Activated CD8-positive, alpha-beta memory T cell treated with anti-CD3 and anti-CD28 coated beads for 4 hours (primary cell): ENCODE measurements at places on chromosomes 1 and 21.

DNA sequence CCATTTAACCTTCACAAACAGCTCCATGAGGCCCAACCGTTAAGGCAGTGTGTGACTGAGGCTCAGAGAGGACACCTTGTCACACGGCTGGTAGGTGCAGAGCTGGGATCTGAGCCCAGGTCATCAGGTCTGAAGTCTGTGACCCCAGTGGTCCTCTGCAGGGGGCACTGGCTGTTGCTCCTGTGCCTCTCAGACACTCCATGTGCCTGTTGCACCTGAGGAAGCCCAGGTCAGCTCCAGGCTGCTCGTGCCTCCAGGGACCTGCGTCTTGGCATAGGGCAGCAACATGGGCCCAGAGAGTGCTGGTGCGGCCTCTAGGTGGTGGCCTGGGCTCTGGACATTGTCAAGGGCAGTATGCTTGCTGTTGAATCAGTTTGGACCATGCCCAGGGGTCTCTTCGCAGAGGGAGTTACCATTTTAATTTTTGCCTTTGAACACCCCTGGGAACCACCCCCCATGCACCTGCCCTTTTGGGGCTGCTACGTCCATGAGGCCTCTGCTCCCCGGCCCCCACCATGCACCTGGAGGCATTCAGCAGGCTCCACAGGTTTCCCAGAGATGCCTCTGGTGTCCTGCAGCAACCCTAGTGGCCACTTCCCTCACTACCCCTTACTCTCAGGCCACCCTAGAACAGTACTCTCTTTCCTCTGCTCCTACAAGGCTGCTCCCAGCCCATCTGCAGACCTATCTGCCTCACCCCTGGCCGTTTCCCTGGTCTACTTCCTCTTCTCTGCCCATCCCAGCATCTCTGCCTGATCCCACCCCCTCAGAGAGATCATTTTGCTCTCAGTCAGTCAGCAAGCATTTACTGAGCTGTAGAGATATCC is 25.2 kb upstream of the EPS8L3 start:
- no peak for DNase-seq

DNA sequence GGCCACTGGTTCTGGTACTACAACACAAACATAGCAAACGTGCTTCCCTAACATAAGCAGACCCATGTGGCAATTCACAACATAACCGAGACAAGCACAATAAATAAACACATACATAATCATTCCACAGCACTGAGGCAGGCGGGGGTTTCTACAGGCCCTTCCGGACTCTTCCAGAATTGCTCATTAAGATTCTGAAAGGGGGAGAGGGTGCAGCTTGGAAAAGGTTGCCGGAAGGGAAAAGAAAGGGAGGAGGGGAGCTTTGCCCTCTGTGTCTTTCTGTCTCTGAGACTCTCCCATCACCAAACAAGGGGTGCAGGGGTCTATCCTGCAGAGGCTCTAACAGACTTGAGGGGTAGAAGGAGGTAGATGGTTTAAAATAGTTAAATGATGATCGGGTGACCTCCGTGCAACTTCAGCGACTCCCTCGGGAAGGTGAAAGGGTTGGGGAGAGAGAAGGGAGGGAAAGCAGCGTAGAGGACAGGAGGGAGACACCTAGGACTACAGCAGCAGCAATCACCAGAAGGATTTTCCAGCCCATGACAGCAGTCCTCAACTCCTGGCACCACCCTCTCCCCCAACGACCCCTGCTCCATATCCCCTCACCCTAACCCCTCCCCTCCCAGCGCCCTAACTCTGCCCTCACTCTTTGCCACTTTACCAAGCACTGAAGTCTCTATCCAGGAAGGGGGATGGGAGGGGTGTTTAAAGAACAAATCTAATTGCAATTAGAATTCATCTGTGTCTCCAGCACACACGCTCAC is 365.5 kb upstream of the ESRRG start:
- DNase-seq = no peak

DNA sequence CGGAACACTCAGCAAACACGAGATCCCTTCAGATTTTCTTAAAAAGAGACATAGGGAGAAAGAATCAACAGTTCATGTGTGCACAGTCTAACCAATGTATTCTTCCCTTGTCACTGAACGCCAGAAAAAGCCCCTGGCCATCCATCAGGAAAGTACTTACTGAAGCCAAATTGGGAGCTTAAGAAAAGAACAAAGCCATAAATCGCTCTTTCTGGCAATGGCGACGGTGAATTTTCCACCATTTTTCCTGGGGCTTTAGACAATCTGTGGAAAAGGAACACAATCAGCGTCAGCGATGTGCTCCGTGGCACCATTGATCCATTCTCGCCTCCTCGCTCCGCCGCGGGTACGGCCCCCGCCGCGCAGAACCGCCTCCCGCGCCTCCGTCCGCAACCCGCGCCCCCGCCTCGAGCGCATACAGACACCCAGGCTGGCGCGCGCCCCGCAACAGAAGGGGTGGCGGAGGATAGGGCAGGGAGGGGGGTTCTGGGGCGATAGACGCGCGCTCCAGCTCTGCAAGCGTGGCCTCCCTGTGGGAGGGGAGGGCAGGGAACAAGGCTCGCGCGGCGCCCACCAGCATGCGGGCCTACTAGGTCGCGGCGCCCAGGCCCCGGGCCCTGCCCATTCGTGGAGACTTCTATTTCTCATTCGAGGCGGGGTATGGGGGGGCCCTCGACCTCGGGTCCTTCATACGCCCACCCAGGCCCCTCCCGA is 440 bp downstream of the PIGP start:
- peak; percentile 49 for DNase-seq

- peak; percentile 20 for DNase-seq
These were observed 710 bp downstream of the PPP2R5A start for GRCh38 chr1:212285685-212286555.

DNA sequence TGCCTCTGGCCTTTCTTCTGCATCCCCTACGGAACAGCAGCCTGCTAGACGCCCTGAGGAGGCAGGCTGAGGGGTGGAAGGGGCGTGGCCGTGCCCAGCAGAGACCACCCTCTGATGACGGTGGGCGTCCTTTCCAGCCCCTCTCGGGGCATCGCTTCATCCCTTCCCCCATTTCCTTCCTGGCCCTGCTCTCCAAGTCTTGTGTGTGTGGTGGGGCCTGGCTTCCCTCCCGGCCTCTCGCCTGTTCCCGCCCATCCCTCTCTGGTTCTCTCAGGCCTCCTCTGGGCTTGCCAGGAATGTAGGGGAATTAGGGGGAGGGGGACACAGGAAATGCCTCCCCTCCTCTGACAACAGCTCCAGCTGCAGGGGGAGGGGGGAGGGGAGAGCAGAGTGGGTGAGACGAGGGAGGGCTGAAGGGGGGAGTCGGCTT is 51.1 kb downstream of the SKI start:
- DNase-seq = no peak

DNA sequence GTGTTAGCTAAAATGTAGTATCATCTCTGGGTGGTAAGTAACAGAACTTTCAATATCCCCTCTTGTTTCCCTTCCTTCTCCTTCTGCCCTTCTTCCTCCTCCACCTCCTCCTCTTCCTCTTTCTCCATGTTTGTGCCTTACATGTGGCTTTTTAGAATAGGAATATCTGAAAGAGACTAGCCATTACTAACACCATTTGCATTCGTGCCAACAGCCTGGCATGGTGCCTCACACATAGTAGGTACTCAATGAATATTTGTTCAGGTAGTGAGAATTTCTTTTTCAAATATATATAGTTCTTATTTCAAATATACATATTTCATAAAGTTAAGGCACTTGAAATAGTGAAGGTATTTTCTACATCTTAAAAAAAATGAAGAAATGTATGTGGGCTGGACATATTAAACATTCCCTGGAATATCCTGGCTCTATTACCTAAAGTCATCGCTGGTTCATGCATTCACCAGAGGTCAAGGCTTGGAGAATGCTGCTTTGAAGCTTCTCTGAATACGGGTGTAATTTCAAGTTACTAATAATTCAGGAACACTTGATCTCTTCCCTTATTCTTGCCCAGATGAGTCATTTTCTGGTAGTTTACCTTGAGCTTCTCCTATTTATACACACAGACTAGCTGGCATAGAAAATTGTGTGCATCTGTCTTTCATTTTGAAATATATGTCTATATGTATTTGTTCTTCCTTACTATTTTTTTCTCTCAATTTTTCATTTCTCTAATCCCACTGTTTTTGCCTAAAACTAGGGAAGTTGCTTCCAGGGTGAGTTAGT is 319.4 kb downstream of the TGFB2 start:
- no peak for DNase-seq

DNA sequence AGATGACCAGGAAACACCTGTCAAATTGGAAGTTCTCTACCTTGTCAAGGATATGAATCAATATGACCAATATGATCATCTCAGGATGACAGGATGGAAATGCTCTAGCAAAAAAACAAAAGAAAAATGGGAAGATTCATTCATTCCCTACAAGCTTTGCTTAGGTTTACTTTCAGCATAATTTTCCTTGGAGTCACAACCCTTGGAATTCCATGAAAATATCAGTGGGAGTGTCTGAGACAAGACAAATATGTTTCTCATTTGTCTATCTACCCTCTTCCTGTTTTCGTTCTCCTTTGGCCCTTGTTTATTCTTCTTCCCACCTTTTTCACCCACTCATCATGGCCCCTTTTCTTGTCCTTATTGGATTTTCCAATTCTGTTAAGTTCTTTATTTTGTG is 50.6 kb downstream of the COLGALT2 start:
- DNase-seq = no peak

DNA sequence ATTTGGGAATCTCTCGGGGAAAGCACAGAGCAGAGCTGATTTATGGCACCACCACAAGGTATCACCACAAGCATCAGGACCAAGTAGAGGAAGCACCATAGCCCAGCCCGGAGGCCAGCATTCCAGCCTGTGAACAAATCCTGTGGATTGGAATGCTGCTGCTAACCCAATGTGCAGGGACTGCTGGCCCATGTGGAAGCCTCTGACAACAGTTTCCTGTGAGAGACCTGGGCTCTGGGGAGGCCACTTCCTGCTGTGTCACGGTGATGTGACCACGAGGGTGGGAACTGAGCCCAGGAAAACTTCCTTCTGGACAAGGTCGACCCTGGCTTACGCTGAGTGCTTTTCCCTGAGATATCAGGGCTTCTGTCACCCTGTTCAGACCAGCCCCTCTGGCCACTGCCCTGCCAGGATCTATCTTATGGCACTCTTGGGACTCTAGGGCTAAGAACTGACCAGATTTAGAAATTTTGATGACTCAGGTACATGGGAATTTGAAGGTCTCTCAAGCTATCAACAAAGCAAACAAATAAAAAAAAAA is 88.3 kb upstream of the NGF start:
- DNase-seq = no peak

DNA sequence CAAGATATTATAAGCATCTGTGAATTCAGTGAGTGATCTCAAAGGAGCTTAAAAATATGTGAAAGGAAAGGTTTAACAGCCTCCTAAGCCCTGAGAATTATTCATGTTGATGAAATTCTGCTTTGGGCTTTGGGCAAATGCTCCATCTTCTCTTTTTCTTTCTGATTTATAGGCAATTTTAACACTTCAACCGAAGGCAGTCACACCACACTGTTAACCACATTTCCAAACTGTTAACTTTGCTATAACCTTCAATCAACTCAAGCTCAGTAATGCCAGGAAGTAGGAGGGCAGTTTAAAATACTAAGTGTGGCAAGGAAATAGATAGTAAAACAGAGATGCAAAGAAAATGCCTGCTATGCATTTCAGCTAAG is 54.4 kb upstream of the NEK7 start:
- DNase-seq = no peak

DNA sequence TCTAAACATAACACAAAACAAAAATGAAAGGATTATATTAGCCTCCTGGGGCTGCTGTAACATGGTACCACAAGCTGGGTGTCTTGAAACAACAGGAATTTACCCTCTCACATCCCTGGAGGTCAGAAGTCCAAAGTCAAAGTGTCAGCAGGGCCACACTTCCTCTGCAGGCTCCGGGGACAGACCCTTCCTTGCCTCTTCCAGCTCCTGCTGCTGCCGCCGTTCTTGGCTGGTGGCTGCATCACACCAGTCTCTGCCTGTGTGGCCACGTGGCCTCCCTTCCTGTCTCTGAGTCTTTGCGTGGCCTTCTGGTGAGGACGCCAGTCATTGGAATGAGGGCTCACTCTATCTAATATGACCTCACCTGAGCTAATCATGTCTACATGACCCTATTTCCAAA is 8.2 kb downstream of the SLC37A1 start:
- no peak for DNase-seq

GRCh38 chr1:228830185-228830953 is 95.1 kb downstream of the RHOU start:
- no peak for DNase-seq

DNA sequence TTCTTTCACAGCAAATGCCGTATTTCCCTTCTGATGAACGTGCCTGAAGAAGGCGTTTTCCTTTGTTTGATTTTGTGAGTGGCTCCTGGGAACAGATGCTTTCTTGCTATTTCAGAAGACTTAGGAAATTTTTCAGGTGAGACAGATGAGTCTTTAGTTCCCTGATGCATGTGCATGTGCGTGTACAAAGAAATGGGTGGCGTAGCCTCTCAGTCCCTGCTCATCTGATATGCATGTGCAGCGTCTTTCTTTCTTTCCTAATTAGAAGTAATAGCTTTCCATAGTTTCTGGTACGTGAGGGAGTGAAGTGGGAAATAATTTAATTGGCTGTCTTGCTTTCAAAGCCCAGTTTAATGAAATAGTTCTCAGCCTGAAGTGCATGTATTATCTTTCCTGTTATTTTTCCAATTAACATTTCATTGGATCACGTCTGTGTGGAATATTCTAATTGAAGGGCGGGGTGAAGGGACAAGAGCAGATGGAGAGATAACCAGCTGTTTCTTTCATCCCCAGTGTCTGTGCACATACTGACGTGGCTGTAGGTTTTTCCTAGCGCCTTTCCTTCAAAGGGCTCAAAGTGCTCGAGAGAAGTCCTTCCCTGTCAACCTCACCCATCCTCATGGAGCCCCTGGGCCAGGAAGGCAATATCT is 104.3 kb downstream of the FAM78B start:
- no peak for DNase-seq

GRCh38 chr21:39518055-39518846 is 66.5 kb downstream of the SH3BGR start:
- DNase-seq = no peak

- DNase-seq = no peak
These were observed 70.3 kb downstream of the SERINC2 start for GRCh38 chr1:31483012-31483946.

- DNase-seq = no peak
These were observed 32.9 kb downstream of the GPA33 start for GRCh38 chr1:167057241-167057688.

- DNase-seq = no peak
These were observed 69.6 kb upstream of the KRTAP19-8 start for GRCh38 chr21:31107871-31108270.

DNA sequence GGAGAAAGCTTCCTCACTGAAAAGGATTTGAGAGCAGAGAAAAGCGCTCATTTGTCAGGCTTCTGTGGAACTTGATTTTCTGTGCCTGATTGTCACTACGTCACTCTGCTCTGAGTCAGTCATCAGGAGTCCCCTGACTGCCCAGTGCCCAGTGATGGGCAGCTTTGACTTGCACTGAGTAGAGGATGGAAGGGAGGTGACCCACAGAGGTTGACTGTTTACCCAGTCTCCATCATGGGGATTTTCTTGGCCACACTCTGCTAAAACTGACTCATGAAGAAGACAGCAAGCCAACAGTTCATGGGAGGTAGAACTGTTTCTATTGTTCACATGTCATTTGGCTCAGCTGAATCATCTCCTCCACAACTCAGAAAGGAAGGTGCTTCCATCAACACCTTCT is 82.1 kb upstream of the DUSP10 start:
- no peak for DNase-seq
